ENCODE measurements at places on chromosomes 3 and 15.

- no peak for DNase-seq
Measured at GRCh38 chr15:101178479-101178878, 73.4 kb downstream of the CHSY1 start.

GRCh38 chr3:16529264-16529663 is 15.8 kb upstream of the RFTN1 start:
- no peak for DNase-seq

DNA sequence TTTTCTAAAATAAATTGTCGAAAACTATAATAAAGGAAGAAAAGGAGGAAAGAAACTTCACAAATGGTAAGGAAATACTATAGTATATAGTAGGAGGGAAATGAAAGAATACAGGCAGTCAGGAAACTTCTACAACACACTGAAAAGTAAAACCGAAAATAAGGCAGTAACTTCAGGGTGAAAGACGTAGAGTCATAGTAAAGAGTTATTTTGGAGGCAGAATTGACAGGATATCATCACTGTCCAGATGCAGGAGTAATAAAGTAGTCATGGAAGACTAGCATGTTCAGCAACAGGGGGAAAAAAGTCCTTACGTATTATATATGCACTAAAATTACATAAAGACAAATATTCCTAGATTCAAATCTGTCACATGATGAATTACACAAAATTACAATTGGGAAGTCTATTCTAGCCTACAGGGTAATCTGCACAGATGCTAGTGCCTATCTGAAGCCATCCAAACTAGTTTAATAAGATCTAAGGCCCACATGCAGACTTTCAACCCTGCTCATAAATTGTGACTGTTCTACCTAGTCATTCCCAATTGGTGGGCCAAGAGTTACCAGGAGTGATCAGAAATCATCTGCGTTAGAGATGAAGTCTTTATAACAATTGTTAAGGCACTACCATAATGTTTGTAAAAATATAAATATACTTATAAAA is 14.0 kb downstream of the VPS13C start:
- no peak for DNase-seq

- no peak for DNase-seq
Measured at GRCh38 chr3:22569570-22569969, 633.6 kb upstream of the UBE2E2 start.

All from COLO829 (cell line).